A673 (cell line): ENCODE measurements at places on chromosomes 5 and 9.

- DNase-seq: no peak
Observed at GRCh38 chr9:137000177-137000930, 4.0 kb upstream of the CLIC3 start.

- DNase-seq: no peak
Observed at GRCh38 chr9:2180704-2181103, 165.6 kb downstream of the SMARCA2 start.

DNA sequence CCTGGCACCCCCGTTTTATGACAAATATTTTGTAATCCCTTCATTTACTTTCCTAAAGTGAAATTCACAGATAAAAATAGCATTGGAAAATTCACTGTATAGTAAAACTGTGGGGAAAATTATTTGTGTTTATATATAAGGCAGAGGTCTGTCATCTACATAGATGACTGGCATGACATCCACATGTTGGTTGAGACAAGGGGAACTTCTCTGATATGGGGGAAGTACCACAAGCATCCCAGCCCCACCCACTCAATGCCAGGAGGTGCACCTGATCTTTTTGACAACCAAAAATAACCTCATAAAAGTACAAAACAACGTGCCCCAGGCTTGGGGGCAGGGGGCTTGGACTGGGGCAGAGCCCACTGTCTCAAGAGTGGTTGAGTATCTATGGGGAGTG lies 6.3 kb upstream of the TDRD7 start:
- DNase-seq: no peak

DNA sequence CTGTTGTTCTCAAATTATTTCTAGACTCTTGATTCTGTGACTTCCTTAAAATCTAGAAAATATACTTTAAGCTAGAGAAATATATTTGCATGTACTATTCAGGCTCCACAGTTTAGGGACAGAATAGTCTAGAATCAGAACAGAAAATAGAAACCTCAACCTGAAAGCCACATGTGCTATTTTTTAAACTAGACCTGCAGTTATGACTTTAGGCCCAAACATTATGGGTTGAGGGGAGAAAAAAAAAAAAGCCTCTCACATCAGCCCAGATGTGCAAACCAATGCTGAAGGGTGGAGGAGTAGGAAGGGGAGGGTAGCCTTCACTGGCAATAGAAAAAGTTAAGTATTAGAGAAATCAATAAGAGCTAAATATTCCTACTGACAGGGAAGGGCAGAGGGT lies 35.7 kb downstream of the ELL2 start:
- no peak for DNase-seq

DNA sequence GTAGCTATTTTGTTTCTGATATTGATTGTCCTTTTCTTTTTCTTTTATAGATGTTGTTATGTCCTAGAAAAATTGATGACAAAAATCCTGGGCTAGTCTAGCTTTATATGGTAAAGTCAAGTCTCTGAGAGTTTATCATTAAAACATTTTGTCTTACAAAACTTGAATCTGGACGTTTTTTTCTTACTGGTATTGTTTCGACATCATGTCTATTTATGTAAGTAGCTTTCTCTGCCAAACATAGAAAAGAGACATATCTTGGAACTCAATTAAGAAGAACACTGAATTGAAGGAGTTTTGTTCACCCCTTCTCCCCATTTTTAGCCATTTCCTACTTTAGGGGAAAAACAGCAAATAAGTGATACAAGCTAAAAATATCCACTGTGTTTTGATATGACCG lies 151.5 kb downstream of the ISOC1 start:
- no peak for DNase-seq

DNA sequence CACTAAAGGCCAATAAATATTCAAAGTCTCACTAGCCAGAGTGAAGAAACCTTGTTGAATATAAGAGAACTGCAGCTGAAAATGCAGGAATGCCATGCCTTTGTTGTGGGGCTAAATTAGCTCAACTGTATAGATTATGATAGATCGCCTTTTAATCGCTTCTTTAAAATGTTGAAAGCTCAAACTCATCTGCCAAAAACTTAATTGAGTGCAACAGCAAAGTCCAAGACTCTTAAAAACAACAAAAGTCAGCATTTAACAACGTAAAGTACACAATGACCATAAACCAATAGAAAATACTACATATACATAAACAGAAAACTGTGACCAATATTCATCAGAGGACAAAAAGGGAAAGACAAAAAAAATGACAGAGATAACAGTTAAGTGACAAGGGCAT lies 585.0 kb upstream of the CDH6 start:
- no peak for DNase-seq

DNA sequence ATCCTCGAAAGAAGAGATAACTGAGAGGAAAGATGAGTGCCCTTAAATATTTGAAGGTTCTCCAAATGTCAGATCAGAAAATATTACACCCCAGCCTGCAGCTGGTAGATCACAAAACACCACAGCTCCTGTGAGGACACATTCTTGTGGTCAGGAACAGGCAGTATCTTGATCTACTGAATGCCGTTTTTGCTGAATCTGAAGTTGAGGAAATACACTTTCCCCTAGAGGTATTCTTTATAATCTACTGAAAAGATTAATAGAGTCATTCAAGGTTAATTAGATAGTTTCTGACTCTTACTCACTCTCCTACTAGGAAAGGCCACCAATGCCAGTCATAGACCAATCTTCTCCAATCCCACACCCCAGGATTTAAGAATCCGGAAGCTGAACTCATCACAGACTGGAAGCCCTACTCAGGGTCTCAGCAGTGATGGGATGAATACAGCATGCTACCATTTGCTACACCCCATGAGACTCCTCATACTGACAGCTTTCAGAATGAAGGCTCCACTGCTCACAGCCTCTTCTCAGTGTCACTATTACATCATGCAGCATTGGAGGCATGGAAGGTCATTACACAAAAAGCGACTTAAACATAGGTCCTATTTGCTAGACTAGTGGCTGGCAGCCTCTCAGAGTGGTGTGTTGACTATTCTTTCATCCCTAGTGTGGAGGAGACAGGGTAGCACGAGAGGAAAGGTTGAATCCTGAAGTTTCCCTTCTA lies 143.9 kb upstream of the SLC1A3 start:
- DNase-seq: no peak

DNA sequence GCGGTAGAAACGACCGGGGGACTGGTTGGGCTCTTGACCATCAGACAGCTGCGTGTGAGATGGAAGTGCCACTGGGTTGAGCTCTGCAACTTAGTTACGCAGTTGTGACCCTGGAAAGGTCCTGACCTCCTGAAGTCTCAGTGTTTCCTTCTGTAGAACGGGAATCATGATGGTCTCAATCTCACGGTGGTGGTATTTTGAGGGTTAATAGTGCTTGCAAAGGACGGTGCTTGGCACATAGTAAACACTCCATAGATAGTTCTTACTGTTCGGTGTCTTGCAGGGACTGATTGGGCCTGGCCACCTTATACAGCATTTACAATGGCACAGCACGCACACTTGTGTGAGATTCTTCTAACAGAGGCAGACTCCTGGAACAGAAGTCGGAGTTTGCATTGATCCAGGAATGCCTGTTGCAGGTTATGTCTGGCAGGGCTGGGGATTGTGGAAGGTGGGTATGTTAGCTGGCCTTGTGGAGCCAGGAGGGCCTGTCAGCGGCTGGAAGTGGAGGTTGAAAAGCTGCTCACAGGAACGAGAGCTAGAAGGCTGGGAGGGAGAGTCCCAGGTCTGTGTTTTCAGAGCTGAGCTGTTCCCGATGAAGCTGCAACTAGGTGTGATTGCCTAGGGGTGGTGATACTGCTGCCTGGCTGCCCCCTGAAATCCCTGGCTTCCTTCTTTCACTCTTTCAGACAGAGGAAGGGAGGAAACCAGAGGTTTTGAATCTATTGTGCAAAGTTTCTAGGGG lies 962 bp upstream of the TXN start:
- DNase-seq: peak; percentile 18

- DNase-seq: peak; percentile 18
Observed at GRCh38 chr9:92774274-92774673, 9.6 kb upstream of the BICD2 start.

- DNase-seq: no peak
Observed at GRCh38 chr5:92896722-92897121, 684.3 kb downstream of the NR2F1-AS1 start.

GRCh38 chr9:116604251-116604650 lies 82.9 kb upstream of the TRIM32 start:
- no peak for DNase-seq

GRCh38 chr5:119435436-119436132 lies 16.7 kb upstream of the HSD17B4 start:
- DNase-seq: peak; percentile 72

GRCh38 chr9:22030101-22030598 lies 21.0 kb upstream of the CDKN2B start:
- DNase-seq: no peak

- DNase-seq: no peak
Observed at GRCh38 chr5:103298607-103299188, 40.1 kb downstream of the MACIR start.

GRCh38 chr5:60207040-60207439 lies 313.5 kb upstream of the PDE4D start:
- DNase-seq: no peak

- DNase-seq: peak; percentile 38
Observed at GRCh38 chr9:115551396-115551795, 433.4 kb upstream of the TNC start.

- peak; percentile 69 for DNase-seq
Observed at GRCh38 chr9:87445646-87446045, 52.0 kb upstream of the DAPK1 start.

DNA sequence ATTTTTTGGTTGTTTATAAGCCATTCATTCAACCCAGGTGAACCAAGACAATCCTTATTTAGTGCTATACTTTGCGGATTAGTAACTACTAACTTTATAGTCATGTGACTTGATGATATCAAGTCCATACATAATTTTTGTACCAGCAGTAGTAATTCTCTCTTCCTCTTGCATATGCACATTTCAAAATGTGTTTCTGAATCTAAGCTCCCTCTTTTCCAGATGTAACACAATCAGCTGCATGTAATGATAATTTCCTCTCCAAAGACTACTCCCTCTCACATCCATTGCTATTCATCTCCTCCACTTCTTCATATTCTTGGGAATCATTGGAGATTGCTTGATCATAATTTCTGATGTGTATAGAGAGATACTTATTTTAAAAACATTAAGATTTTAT lies 510.1 kb upstream of the CDH18 start:
- DNase-seq: no peak
